Neural crest cell (in vitro differentiated cells): ENCODE measurements at places on chromosomes 4 and X. TPM values are rescaled to one million over a fixed set of nuclear protein-coding genes. Genes with fewer than 3 reads are reported as not detected.

DSPP gene
- not detected in 2 replicates for total RNA-seq

GAGE12E gene
- not detected in 2 replicates for total RNA-seq

GIMD1 gene
- not detected in 2 replicates for total RNA-seq

SGMS2 gene
- 1.4 and 1.6 TPM in 2 replicates for total RNA-seq

GAGE1 gene
- total RNA-seq = not detected in 2 replicates

RADX gene
- total RNA-seq = 17.4 and 19.9 TPM in 2 replicates

CCKAR gene
- total RNA-seq = not detected in 2 replicates

IL21 gene
- total RNA-seq = not detected in 2 replicates

MRPS18C gene
- total RNA-seq = 49.3 and 56.8 TPM in 2 replicates
